ENCODE measurements at places on chromosomes 12 and 14.

- DNase-seq = no peak
Observed at GRCh38 chr14:76964695-76965094, 63.8 kb downstream of the IRF2BPL start.

DNA sequence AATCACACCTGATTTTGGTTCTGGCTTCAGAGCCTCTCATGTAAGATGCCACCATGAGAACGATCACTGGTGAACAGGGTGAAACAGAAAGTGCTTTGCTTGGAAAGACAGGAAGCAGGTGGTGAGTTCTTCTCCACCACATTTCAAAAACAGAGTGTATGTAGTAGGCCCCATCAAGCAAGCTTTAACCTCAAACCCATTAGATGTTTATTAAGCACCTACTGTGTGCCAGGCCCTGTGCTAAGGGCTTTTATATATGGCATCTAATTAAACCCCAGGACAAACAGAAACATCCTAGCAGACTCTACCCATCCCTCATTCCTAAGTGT, 47.8 kb upstream of the MED13L start:
- DNase-seq = no peak

GRCh38 chr12:56375598-56376434, 13.2 kb upstream of the APOF start:
- no peak for DNase-seq

DNA sequence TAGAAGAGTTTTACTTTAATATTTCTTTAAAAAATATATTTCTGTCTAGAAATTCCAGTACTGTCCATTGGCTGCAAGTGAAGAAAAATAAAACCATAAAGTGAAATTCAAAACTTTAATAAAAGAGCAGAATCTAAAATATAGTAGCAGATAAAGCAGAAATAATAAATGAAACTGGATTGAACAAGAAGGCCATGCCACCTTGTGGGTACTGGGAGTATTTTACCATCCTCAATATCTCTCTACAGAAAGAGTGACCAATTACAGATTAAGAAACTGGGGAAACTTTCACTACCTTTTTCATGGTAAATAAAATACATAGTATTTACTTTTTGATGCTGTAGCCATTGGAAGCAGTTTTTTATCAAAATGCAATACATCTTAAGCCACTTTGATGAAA, 220.5 kb downstream of the BCAT1 start:
- DNase-seq = no peak

GRCh38 chr12:105852496-105852895, 286.3 kb downstream of the NUAK1 start:
- no peak for DNase-seq

- DNase-seq = peak; percentile 48
Observed at GRCh38 chr12:5577211-5577612, 145.3 kb downstream of the NTF3 start.

DNA sequence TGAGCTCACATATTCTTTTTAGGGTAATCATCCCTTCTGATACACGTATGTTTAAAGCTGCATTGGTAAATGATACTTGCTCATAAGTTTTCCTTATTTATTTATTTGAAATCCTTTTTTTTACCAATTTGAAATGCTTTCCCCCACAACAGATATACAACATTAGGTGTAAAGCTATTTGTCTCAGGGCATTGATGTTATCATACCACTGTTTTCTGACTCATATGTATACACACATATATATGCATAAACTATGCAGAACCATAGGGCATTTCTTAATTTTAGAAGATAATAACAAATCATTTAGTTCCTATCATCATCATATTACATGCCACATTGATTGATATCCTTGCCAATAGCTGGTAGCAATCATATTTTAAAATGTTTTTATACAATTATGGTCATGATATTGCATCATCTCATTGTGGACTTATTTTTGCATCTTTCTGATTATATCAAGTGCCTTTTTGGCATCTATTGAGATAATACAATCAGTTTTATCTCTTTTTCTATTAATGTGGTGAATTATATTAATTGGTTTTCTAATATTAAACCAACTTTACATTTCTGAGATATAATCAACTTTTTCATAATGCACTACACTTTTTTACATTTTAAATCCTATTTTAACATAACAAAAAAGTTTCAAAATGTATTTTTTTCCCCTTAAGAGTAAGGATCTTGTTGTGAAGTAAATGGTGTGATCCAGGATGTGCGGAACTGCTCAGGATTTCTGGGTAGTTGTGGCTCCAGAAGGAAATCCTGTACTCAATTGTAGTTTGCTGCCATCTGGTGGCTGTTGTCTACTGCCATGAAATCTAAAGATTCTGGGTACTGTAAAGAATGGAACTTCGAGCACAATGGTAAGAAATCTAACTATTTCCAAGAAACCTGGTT, 16.7 kb downstream of the OR9K2 start:
- no peak for DNase-seq

DNA sequence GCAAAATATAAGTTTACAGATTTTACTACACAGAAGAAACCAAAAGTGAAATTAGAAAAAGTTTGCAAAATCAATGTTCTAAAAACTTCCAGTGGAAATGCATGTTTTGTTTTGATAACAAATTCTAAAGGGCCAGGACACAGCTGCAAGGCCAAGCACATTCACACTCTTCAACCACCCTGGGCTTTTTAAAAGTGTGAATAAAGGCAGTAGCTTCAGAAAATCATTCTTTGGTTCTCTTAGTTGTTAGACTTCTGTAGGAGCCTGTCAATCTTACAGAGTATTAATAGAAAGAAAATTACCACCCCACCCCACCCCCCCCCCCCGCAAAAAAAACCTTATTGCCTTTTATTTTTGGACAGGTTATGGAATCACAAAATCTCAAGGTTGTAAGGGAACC, 105.2 kb upstream of the EGLN3 start:
- no peak for DNase-seq

- no peak for DNase-seq
Observed at GRCh38 chr12:98352218-98352811, 163.1 kb upstream of the TMPO start.

- no peak for DNase-seq
Observed at GRCh38 chr14:94043111-94043755, 17.1 kb downstream of the OTUB2 start.

GRCh38 chr14:80310938-80311750, 99.8 kb upstream of the DIO2 start:
- DNase-seq = no peak

DNA sequence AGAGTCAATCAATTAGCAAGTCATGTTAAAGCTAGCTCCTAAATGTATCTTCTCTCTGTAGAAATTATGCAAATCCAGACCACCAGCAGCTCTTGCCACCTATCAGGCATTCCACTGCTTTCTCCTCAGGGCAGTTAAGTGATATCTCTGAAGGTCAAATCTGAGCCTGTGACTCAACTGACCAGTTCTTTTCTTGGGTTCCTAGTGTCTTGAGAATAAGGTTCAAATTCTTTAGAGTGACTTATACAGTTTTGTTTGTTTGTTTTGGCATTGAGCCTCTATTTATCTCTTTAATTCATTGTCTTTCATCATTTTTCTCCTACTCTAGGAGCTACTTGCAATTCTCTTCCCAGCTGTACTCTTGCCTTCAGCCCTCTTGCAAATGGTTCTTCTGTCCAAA, 2.5 kb upstream of the LRIG3 start:
- DNase-seq = no peak

- DNase-seq = no peak
Observed at GRCh38 chr12:109947521-109947920, 47.4 kb downstream of the TCHP start.

GRCh38 chr12:91178781-91179180, 3.8 kb downstream of the DCN start:
- DNase-seq = no peak

DNA sequence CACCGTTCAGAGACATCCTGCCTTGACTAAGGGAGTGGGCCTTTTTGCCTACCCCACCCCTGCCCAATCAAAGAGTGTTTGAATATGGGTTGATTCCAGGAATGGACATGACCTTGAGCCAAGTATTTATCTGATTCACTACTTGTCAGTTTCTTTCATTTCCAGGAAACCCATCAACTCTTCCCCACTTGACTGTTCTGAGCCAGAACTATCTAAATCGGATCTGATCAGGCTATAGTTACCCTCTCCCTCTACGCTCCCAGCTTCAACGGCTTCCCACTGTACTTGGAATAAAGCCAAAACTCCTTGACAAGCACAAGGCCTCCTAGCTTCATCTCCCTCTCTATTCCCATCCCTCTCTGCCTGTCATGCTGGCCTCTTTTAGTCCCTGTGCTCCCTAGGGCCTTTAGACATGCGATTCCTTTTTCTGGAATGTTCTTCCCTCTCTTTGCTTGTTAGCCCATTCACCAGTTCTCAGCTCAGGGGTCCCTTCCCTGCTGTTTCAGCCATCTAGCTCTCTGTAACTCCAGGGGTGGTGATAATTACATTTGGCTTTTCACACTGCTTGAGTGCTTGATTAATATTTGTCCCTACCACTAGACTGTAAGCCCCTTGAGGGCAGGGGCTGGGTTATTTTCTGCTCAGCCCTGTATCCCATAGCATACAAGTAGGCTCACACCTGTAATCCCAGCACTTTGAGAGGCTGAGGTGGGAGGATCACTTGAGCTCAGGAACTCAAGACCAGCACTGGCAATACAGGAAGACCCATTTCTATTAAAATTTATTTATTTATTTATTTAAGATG, 5.5 kb upstream of the ITPK1 start:
- DNase-seq = no peak

GRCh38 chr14:90645842-90646443, 170.3 kb downstream of the TTC7B start:
- DNase-seq = no peak

- DNase-seq = no peak
Observed at GRCh38 chr12:95216711-95217376, 423 bp downstream of the FGD6 start.

DNA sequence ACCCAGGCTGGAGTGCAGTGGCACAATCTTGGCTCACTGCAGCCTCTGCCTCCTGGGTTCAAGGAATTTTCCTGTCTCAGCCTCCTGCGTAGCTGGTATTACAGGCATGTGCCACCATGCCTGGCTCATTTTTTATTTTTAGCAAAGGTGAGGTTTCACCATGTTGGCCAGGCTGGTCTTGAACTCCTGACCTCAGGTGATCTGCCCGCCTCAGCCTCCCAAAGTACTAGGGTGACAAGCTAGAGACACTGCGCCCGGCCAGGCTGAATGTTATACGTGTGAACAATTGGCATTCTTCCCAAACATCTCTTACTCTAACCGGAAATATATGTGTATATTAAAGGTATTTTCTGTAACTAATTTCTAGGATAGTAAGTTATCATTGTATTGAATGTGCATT, 13.2 kb upstream of the LIMA1 start:
- no peak for DNase-seq

DNA sequence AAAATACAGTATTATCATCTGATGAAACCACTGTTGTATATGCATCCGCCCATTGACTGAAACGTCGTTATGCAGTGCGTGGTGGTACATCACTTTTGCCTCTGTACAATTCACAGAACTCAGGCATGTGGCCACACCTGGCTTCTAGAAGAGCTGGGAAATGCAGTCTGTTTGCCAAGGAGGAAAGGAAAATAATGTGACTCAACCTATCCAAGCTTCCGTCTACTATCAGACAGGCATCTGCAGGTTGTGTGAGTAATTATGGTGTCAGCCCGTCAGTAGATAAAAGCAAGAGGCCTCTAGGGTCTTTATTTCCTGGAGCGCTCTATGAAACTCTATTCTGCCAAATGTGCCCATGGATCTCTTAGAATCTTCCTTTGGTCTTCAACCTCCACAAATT, 111.6 kb downstream of the BBS10 start:
- no peak for DNase-seq

GRCh38 chr12:113234483-113234882, 13.2 kb downstream of the TPCN1 start:
- DNase-seq = no peak

DNA sequence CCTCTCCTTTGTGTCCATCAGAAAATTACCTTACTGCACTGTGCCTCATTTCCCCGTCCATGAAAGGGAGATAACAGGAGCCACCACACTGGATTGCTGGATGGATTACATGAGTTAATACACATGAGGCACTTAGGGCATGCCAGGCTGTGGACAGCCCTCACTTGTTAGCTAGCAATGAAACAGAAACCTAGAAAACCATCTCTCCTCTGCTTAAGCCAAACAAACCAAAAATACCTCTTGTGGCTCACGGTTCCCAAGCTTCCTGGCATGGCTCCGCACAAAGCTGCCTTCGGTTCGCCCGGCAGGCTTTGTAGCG, 660 bp upstream of the HCFC2 start:
- DNase-seq = no peak

- no peak for DNase-seq
Observed at GRCh38 chr12:96457191-96457930, 32.0 kb upstream of the CFAP54 start.

- DNase-seq = no peak
Observed at GRCh38 chr12:75909714-75910656, 121.6 kb downstream of the PHLDA1 start.

DNA sequence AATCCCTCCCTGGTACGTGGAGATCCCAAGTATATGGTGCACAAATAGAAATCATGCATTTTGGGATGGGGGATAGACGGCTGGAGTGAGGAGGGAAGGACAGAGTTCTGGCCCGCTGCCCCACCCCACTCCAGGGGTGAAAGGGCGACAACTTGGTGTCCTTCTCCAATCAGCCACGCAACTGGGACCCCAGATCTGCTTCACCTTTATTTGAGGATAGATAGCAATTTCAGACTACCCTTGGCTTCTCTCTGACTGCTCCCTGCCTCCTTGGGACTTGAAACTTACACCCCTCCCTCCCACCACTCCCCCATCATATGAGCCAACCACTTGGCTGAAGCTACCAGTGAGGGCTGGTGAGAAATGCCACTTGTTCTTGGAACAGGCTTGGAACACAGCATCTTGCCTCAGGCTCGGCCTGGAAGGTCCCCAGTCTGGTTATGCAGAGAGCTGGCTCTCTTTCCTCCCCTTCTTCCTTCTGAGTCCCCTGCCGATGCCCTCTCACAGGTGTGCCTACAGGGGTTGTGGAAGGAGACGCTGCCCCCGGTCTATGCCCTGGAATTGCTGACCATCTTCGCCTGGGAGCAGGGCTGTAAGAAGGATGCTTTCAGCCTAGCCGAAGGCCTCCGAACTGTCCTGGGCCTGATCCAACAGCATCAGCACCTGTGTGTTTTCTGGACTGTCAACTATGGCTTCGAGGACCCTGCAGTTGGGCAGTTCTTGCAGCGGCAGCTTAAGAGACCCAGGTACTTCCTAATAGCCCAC, 8.1 kb downstream of the OAS3 start:
- no peak for DNase-seq

GRCh38 chr12:9607716-9608115, at the start of gene KLRB1:
KLRB1 (minus strand) TSS chr12:9607916; CDS start chr12:9607839, 77 bp downstream.
- DNase-seq = no peak

- DNase-seq = no peak
Observed at GRCh38 chr12:55932551-55932910, 1.6 kb downstream of the DGKA start.

GRCh38 chr14:87014856-87015255, 978.1 kb downstream of the GALC start:
- DNase-seq = no peak

GRCh38 chr14:95361373-95362137, 41.8 kb upstream of the CLMN start:
- DNase-seq = no peak

GRCh38 chr12:96473394-96474093, 15.8 kb upstream of the CFAP54 start:
- no peak for DNase-seq
